ENCODE measurements at places on chromosomes 5 and 9.

DNA sequence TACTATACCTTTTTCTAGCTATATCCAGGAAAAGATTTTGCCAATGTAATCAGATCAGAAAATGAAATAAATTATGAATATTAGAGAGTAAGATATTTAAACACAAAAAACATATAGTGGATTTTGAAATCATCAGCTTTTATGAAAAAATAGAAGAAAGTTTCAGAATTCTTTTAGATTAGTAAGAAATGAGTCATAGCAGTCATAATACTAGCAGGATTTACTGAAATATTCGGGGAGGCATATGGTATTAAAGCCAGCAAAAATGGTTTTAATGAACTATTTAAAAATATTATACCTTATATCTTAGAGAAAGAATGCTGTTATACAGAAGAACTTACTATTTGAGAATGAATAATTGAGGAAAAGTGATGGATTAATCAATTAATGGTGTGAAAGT lies 303.6 kb upstream of the NUDT12 start:
- no peak for DNase-seq

- DNase-seq, result no peak
Observed at GRCh38 chr9:116992865-116993264, 305.8 kb downstream of the TRIM32 start.

- no peak for DNase-seq
Observed at GRCh38 chr5:84197538-84197937, 187.1 kb downstream of the EDIL3 start.

DNA sequence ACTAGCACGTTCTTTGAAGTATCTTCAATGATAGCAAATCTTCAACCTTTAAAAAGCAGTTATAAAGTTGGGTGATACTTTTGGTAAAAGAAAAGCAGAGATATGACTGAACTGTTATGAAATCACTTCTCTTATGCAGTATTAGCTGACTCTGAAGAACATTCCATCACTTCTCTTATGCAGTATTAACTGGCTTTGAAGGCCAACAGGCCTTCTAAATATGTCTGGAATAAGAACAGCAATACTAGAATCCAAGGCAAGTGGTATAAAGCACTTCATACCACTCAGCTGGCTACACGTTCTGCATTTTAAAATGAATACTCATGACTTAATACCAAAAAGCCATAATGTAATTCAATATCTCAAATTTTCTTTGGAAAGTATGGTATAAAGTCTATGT lies 17.3 kb downstream of the SKIC3 start:
- no peak for DNase-seq

DNA sequence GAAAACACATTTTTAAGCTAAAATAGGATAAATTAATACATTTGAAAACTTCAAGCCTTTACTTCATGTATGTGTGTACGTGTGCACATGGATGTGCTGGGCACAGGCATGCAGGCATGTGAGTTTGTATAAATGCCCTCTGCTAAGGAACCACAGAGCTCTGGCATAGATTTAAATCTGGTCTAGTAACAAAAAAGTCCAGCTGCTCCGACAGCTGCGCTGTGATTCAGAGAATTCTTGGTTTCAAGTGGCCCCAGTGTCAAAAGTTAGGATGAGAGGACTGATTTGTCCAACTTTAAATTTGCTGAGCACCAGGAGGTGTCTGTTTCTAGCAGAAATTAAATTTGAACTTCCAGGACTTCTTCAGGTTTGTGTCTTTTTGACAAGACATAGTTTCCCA lies 203.7 kb upstream of the TUT7 start:
- no peak for DNase-seq

DNA sequence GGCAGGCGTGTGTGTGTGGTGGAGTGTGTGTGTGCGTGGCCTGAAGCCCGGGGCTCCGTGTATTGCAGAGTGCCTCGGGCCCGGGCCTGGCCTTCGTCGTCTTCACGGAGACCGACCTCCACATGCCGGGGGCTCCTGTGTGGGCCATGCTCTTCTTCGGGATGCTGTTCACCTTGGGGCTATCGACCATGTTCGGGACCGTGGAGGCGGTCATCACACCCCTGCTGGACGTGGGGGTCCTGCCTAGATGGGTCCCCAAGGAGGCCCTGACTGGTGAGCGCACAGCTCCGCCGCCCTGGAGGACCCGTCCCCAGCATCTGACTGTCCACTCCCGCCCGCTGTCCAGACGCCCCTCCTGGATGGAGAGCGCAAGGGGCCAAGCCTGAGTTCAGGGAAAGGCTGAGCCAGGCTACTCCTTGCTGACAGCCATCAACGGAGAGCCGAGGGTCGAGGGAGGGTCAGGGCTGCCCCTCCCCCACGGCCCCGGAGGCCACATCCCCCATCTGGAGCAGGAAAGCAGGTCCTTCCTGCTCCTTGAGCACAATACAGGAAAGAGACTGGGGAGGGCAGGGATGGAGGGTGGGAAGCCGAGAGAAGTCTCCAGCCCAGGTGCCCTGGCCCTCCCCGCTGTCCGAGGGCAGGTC lies 18.4 kb downstream of the SLC6A18 start:
- no peak for DNase-seq

DNA sequence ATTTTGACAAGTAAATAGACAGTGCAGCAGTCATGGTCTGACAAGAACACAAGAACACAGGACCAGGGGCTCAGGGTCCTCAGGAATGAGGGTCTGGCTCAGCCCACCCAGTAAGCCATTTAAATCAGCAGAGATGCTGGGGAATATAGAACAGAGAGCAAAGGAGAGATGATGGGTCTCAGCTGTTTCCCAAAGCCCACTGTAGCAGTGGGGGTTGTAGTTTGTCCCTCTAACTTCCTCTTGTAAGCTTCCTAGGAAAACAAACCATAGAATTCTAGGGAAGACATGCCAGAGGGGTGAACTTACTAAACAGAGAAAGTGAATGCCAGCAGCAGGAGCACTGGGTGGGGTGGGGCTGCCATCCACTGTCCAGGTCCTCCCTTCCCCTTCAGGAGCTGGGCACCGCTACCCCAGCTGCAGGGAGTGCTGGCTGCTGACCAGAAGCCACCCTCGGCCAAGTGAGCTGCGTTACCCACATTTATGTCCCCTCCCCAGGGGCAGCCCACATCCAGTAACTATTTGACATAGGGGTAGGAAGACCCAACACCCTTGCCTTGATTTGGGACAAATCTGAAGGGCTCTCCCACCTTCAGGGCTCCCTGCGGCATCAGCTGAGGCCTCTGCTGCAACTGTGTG lies 41.6 kb downstream of the GABBR2 start:
- no peak for DNase-seq

- no peak for DNase-seq
Observed at GRCh38 chr9:91332546-91333231, 29.0 kb downstream of the AUH start.

DNA sequence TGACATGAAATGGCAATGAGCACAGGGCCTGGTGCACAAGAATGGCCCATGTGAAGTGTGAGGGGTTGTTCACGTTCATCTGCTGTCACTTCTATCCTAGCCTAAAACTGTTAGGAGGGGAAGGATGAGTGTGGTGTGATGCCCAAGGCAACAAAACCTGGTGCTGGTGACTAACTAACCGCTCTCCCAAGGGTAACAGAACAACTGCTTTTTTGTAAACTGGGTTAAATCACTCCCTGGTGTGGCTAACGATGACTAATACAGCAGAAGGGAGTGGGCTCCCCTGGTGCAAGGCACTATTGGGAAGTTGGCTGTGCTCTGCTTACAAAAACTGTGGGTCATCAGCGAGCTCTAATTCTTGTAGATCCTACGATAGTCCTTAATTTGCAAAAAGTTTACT lies 103.2 kb upstream of the VCAN start:
- DNase-seq, result no peak

DNA sequence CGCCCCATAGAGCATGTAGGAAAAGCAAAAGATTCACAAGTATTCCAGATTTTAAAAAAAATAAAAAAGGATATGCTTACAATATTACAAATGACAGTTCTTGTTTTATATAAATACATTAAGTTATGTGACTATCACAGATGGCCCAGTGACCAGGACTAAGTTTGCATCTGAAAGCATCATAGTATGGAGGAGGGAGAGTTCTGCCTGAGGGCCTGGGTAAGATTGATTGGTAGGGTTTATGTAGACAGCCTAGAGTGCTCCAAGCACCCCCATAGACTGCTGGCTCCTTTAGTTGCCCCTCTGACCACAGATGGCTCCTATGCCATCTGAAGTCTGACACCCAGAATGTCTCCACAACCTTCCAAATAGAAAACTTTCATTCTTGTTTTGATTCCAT lies 48.0 kb upstream of the ADAMTS16 start:
- DNase-seq, result no peak

- peak; percentile 51 for DNase-seq
Observed at GRCh38 chr9:69649566-69650250, 22.5 kb downstream of the APBA1 start.

- no peak for DNase-seq
Observed at GRCh38 chr5:62572918-62573514, 5.6 kb upstream of the LRRC70 start.

- no peak for DNase-seq
Observed at GRCh38 chr5:5665225-5666075, 243.0 kb downstream of the ICE1 start.

- DNase-seq, result no peak
Observed at GRCh38 chr5:88897748-88898147, 14.8 kb upstream of the MEF2C start.

All from hepatic stellate cell (primary cell).